Glutamatergic neuron (in vitro differentiated cells): ENCODE measurements at places on chromosomes 6 and 20. TPM values are rescaled to one million over a fixed set of nuclear protein-coding genes. Genes with fewer than 3 reads are reported as not detected.

GRCh38 chr6:30463651-30464618 is 25.4 kb upstream of the HLA-E start:
- no peak for DNase-seq

DNA sequence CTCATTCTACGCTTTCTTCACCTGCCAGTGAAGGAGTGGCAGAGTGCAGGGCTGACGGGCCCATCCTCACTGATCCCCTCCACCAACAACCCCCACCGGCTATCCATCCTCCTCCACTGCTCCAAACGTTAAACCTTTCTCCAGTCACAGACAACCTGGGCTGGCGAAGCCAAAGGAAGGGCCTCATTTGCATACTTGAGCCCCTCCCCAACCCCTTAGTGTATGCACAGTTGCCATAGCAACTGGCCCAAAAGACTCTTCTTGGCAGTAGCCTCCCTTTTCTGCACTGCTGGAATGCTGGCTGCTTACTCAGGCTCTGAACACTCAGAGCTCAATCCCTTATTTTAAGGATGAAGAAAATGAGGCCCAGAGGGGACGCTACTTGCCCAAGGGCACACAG is 130.3 kb downstream of the GRM4 start:
- DNase-seq, result no peak

- DNase-seq, result no peak
These were observed 343.5 kb downstream of the NRN1 start for GRCh38 chr6:5663259-5663658.

DNA sequence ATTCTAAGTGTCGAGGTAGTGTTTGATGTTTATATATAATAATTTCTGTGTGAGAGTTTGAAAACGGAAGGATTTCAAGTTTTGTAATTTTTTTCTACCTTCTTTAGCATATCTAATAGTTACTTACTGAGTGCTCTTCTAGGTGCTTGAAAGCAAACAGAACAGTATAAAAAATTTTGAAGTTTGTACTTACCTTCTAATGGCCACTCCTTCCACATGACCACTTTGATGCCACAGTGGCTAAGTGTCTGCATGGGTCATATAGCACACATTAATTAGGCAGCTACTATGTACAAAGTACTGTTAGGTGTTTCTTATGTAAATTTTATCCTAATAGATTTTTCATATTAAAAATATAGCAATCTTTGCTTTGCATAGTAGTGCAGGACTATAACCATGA is 21.1 kb downstream of the RPRD1B start:
- DNase-seq, result no peak

DNA sequence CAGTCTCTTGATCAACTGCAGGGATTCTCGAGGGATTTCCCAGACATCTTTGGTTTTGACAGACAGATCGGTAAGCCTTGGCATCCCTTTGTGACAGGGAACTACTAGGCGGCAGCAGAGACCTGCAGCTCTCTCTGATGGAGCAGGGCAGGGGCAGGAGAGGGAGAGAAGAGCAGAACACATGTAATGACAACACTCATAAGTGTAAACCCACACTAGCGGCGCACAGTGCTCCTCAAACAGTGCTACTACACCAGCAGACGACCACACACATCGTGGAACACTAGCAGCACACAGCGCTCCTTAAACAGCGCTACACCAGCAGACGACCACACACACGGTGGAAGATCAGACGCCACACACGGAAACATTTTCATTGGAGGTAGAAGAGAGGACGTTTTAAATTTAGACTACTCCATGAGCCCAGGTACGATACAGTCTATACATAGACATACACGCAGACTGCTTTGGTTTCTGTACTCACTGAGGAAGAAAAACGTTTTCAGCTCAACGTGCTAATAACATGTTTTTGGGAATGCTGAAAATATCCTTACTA is 94.5 kb upstream of the TRAF3IP2 start:
- no peak for DNase-seq

GRCh38 chr20:61860260-61860987 is 205.3 kb downstream of the TAF4 start:
- DNase-seq, result no peak

DNA sequence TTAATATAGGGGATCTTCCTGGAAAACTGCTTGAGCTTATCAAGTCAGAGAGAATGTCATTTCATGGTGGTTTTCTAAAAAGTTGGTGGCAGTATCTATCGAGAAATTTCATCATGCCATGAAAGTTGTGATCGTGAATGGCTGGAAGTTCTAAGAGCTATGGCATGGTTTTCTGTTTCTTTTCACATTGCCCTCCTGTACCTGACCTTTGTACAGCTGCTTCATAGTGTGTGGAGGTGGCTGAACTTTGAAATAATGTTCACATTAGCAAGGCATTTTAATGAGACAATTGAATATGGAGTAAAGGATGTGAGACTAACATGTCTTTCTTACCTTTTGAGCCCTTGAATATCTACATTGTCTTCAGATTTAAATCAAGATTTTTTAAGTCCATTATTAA is 278.2 kb upstream of the ID4 start:
- DNase-seq, result no peak

DNA sequence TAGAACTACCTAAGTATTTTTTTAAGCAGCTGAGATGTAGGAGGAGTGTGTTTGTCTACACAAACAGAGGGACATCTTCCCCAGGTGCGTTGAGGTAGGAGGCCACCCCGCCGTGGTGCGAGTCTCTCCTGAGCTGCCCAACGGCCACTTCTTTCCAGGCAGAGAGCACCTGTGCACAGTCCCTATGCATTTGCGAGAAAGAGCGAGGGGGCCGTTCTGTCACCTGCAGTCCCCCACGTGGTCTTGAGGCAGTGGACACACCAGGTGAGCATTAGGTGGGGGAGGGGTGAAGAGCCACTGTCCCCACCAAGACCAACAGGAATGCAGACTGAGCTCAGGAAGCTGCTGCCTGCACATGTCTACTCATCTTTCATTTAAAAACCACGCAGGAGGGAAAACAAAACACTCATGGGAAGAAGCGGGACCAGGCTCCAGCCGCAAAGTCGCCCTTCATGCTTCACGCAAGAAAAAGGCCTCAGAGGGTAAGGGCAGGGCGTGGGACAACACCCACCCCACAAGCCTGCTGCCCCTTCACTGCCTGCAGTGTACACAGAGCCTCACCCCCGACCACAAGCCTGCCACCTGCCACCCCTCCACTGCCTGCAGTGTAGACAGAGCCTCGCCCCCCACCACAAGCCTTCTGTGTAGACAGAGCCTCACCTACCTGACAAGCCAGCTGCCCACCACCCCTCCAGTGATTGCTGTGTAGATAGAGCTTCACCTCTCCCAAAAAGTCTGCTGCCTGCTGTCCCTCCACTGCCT is 142.0 kb downstream of the DLL1 start:
- no peak for DNase-seq

DNA sequence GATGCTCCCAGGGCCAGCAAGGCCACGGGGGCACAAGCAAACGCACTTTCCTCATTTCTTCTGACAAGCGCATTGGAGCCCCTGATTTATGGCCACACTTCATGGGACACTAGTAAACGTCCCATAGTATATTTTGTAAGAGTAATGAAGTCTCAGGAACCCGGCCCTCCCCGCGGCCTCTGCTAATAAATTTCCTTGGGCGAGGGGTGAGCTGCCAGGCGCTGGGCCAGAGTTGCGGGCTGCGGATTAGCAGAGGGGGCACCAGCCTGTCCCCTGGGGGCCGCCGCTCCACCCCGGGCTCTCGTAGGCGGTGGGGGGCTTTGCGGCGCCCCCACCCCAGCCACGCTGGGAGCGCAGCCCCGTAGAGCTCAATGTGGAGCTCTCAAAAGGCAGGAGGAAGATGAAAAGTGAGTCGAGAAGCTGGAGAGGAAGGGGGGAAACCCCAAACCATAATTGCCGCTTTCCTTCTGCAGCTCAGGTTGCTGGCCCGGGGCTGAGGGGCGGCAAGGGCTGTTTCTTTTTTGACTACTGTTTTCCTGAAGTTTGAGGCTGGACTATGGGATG is 173.6 kb downstream of the CDC5L start:
- DNase-seq, result no peak

- no peak for DNase-seq
These were observed 349.2 kb downstream of the TPBG start for GRCh38 chr6:82712826-82713225.

DNA sequence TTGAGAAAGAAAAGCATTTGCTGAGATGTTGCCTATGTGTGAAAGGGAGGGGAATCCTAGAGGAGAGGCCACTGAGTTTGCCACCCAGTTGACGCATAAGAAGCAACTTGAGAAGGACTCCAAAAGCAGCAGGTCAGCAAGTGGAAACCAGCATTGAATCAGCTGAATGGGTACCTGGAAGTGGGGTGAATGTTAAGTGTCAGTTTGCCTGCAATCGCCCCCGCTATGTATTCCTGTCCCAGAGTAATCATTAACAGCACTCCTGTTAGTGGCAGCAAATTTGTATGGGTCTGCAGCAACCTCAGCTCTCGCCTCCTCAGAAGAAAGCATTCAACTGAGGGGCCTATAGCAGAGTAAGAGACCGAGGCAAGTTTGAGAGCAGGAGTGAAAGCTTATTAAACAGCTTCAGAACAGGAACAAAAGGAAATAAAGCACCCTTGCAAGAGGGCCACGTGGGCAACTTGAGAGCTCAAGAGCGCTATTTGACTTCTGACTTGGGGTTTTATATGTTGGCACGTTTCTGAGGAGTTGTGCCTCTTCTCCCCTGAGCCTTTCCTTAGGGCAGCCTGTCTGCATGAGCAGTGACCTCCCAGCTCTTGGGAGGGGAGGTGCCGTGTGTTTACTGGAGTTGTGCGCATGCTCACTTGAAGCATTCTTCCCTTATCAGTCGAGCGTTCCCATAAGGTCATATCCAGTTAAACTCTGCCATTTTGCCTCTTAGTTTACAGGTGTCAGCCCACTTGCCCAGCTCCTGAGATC is 122.6 kb upstream of the PHACTR1 start:
- DNase-seq, result no peak

DNA sequence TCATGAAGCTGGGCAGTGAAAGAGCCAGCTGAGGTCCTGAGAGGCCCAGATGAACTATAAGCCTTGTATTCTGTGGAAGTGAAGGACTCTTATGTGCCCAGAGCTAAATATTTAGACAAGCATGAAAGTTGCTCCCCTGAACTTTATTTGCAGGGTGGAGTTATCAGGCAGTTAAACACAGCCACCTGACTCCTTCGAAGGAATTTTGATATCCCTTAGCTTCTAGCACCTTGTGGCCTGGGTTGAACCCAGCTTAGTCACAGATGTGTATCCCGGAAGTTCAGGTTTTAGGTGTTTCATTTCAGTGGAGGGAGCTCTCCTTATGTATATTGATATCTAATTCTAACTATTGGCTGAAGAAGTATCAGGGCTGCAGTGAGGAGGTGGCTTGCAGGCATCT is 20.4 kb downstream of the NR2E1 start:
- DNase-seq, result no peak

DNA sequence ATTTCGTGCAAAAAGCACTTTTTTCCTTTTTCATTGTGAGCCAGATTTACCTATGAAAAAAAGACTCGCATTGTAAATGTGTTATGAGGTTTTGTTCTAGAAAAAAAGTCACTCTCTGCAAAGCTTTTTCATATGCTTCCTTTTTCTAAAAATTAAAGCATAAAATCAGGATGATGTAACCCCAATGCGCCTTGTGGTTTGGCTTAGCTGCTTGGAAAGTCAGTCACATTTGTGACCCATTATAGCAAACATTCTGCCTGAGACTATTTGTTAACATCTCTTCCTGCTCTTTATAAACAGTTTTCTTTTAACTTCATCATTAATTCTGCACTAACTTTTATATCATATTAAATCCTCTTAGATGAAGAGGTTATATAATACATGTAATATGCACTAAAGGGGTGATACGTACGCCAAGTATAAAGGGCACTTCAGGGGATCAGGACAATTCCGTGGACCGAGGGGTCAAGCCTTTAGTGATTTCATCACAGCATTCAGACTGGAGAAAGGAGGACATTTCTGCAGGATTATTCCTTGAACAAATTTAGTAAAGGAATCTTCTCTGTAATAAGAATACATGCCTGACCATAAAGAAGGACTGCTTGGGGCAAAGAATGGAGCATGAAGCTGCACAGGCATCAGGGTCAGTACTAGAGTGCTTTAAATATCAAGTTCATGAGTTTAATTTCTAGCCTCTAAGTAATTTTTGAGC is 48.1 kb upstream of the SMLR1 start:
- no peak for DNase-seq

DNA sequence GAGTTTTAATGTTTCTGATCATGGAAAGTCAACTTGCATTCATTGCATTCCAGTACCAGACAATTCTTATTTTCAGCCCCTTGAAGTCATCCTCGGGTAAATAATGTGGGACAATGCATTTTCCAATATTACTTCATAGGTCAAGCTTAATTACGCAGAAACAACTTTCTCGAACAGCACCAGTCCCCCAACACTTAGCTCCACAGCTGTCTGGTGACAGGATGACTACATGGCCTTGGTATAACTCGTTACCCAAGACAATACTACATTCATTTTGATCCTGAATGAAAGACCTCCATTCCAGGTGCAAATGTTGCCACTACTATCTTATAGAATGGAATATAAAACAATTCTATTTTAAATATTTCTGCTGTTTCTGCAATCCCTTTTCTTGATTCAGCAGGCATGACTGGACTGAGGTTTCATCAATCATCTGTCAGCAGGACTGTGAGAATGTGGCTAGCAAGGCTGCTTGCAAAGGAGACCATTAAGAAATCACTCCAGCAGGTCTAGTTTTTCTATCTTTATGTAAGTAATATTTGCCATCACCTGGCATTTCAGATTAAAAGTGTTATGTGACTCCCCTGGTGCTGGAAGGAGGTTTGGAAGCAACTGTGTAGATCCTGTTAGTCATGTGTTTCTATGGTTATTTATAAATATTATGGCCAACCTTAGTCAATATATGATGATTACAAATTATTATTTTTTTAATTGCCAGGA is 147.9 kb downstream of the HAO1 start:
- DNase-seq, result no peak

- DNase-seq, result no peak
These were observed 79.4 kb downstream of the ROS1 start for GRCh38 chr6:117346142-117346930.

DNA sequence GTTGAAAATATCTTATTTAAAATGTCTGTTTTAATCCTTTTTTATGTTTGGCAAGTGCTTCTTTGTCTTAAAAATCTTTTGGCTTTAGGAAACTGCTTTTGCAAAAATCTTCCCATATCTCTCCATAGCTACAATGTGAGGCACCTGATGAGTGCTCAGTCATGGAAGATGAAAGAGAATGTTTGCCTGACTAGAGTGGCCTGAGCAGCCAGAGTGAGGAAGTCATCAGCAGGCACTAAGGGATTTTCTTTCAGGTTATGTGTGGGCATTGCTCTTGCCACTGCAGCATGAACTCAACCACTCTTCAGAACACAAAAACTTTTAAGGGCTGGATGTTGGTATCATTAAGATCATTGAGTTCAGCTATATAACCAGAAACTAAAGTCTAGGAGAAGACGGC is 47.9 kb downstream of the AKIRIN2 start:
- DNase-seq, result no peak

Gene MYMX
- total RNA-seq, result 0.91 TPM

Gene FAM217A
- not detected for total RNA-seq

Gene EFCAB8
- total RNA-seq, result not detected

Gene TMEM151B
- total RNA-seq, result 51.3 TPM

Gene SIRPB2
- not detected for total RNA-seq

Gene GSTA2
- total RNA-seq, result not detected

Gene DLL1
- total RNA-seq, result 34.3 TPM

Gene CD40
- 1.2 TPM for total RNA-seq

Gene SPATS1
- not detected for total RNA-seq
